Stimulated activated naive B cell treated with anti-CD40 and anti-IgM and Interleukin-4, amounts not matched to agents 10 μg/mL and 1 μg/mL and 100 μg/mL, for 72 hours (primary cell): ENCODE measurements at places on chromosomes 12 and 14.

DNA sequence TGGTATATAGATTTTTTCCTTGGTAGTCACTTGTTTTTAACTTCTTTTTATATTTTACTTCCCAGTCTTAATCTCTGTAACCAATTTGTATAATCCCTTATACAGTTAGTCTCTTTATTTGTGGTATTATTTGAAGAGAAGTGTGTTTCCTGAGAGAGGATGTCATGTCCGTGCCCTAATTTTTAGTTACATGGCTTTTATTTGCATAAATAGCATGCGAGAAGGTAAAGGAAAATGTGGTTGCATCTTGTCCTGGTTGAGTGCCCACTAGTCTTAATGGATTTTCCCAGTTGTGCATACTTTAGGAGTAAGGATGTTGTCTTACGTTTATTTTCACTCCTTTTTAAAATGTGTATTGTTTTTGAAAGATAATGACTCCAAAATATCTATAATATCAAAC lies 27.5 kb downstream of the RAP1B start:
- H3K36me3 ChIP-seq, result peaks cover 7% of the 10 kb centered on the region
- H3K4me1 ChIP-seq, result peaks cover 35% of the 10 kb centered on the region
- H3K27ac ChIP-seq, result no peak overlapping the region
- no peak overlapping the region for H3K4me3 ChIP-seq

GRCh38 chr12:28742791-28743190 lies 406.3 kb upstream of the FAR2 start:
- no peak overlapping the region for H3K4me3 ChIP-seq
- no peak for DNase-seq
- no peak overlapping the region for H3K27ac ChIP-seq
- H3K27me3 ChIP-seq, result no peaks in the 10 kb centered on the region

GRCh38 chr12:90909069-90909770 lies 45.8 kb downstream of the CCER1 start:
- H3K4me3 ChIP-seq, result no peak overlapping the region
- no peak for DNase-seq
- H3K27ac ChIP-seq, result no peak overlapping the region
- no peaks in the 10 kb centered on the region for H3K36me3 ChIP-seq
- no peaks in the 10 kb centered on the region for H3K27me3 ChIP-seq
- no peaks in the 10 kb centered on the region for H3K4me1 ChIP-seq

GRCh38 chr12:112950701-112951100 lies 12.4 kb downstream of the OAS3 start:
- H3K4me1 ChIP-seq, result no peaks in the 10 kb centered on the region
- no peak overlapping the region for H3K4me3 ChIP-seq
- H3K36me3 ChIP-seq, result peaks cover 72% of the 10 kb centered on the region
- no peak overlapping the region for H3K27ac ChIP-seq
- no peak for DNase-seq
- H3K27me3 ChIP-seq, result no peaks in the 10 kb centered on the region

DNA sequence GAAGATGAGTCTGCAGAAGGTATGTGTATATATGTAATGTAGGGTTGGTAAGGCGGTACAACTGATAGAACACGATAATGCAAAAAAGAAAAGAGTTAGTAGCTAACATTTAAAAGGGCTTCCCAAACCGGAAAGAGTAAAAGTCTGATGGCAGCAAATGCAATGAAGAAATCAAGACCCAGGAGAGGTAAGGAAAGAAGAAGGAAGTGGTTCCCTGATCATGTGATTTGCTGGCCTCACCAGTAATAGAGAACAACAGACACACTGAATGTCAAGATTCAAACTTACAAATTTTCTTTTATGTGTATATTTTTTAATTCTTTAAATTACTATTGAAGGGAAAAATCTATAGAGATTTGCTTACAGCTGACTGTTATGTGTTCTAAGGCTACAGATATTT lies 18.4 kb downstream of the ZFC3H1 start:
- H3K27me3 ChIP-seq, result no peaks in the 10 kb centered on the region
- H3K4me1 ChIP-seq, result peaks cover 6% of the 10 kb centered on the region
- H3K36me3 ChIP-seq, result peaks cover 13% of the 10 kb centered on the region
- no peak overlapping the region for H3K4me3 ChIP-seq

- H3K4me1 ChIP-seq, result no peaks in the 10 kb centered on the region
- no peak overlapping the region for H3K27ac ChIP-seq
- no peak for DNase-seq
- no peaks in the 10 kb centered on the region for H3K27me3 ChIP-seq
- H3K36me3 ChIP-seq, result no peaks in the 10 kb centered on the region
Measured at GRCh38 chr12:18721452-18721851, 16.4 kb downstream of the PLCZ1 start.

GRCh38 chr12:116537101-116537904 lies 21.9 kb upstream of the MAP1LC3B2 start:
- H3K36me3 ChIP-seq, result no peaks in the 10 kb centered on the region
- DNase-seq, result peak; percentile 76
- H3K4me1 ChIP-seq, result peaks cover 56% of the 10 kb centered on the region
- peak overlapping the region; percentile 76 for H3K4me3 ChIP-seq

- no peak overlapping the region for H3K4me3 ChIP-seq
- no peaks in the 10 kb centered on the region for H3K4me1 ChIP-seq
- H3K36me3 ChIP-seq, result no peaks in the 10 kb centered on the region
- no peak overlapping the region for H3K27ac ChIP-seq
- no peaks in the 10 kb centered on the region for H3K27me3 ChIP-seq
- DNase-seq, result no peak
Measured at GRCh38 chr12:63480186-63480585, 188.1 kb downstream of the DPY19L2 start.

- H3K27ac ChIP-seq, result peak within 1 kb of the TSS; percentile 96
- H3K4me1 ChIP-seq, result peaks cover 36% of the 10 kb centered on the region
- H3K4me3 ChIP-seq, result peak within 1 kb of the TSS; percentile 91
- peaks cover 29% of the 10 kb centered on the region for H3K36me3 ChIP-seq
Measured at GRCh38 chr12:1594261-1595025, at the start of gene FBXL14. FBXL14 (minus strand) TSS chr12:1594581; CDS start chr12:1594066, 515 bp downstream.

- H3K27me3 ChIP-seq, result no peaks in the 10 kb centered on the region
- H3K4me3 ChIP-seq, result peak overlapping the region; percentile 89
- H3K36me3 ChIP-seq, result peaks cover 60% of the 10 kb centered on the region
- H3K27ac ChIP-seq, result peak overlapping the region; percentile 98
Measured at GRCh38 chr12:6961278-6961694, 9.2 kb downstream of the PHB2 start.
